ENCODE measurements at places on chromosomes 5 and 9.

DNA sequence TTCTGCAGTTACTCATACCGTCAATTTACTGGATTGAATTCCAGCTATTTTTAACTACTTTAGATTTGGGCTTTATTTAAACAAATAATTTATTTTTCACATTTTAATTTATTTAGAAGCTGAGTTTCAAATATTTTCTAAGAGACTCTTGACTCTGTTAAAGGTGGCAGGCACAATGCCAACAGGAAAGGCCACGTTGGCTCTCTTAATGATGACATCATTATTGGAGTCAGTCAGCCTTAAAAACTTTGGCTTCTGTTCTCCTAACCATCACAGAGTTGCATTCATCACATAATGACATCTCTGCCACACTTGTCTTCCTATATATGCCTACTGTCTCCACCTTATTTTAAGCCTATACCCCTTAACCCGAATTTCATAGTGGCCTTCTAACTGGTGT is 172.3 kb upstream of the PLPPR1 start:
- no peak for DNase-seq

DNA sequence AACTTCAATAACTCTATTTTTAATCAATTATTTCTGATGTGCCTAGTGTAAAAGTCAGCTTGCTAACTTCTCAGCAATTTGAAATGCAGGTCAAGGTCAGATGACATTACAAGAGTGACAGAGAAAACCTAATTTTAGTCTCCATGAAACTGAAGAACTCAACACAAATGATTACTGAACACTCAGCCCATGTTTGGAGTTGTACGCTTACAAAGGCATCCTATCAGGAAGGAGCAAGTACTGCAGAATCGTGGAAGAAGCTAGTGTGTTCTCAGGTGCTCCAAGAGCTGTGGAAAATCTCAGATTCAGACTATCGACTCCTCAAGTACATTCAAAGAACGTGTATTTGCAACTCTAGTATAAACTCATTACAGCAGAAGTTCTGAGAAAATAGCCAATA is 526.7 kb downstream of the PDE4D start:
- DNase-seq, result no peak

- DNase-seq, result no peak
Measured at GRCh38 chr5:135880801-135881200, 14.8 kb downstream of the IL9 start.

GRCh38 chr9:77677397-77677796 is 29.3 kb upstream of the GNA14 start:
- DNase-seq, result no peak

DNA sequence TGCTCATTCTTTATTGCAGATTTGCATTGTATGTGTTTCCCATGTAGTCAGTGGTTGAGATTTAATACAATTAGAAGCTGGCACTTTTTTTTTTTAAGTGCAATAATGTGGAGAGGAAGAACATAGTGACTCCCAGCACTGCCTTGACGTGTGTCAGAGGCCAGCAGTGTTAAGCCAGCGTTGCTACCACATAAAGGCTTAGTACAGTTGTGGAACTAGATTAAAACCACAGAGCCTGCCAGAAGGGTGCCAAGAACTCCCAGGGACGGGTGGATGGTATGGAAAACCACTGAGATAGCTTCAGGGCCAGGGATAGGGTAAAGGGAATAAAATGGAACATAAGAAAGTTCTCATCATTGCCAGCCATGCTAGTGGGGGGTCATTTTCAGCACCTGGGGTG is 142.9 kb downstream of the TRIO start:
- DNase-seq, result no peak

- no peak for DNase-seq
Measured at GRCh38 chr5:137492331-137492730, 6.8 kb downstream of the SPOCK1 start.

GRCh38 chr5:59496524-59497134 is 396.9 kb downstream of the PDE4D start:
- DNase-seq, result no peak

DNA sequence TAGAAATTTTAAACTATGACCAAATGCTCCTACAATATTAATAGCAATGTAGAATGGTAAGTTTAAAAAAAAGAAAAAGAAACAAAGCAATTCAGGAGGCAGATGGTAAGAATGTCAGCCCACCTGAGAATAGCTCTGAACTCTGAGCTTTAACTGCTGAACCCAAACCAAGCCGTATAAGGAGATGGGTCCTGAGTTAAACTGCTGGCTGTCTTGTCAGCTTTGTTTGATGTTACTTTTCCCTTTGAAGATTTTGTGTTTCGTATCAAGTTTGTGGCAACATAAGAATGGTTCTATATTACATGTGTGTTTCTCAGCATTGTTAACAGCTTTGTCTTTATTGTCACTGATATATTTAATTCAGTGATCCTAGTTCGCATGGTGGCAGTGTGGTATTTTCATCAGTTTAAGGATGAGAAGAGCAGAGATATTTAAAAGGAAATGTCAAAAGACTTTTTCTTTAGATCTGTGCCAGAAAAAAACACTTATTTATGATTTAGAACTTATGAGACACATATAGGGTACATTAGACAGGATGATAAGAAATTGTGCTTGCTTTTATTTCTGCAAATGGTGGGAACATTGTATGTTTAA is 390.1 kb downstream of the CCDC171 start:
- DNase-seq, result no peak

DNA sequence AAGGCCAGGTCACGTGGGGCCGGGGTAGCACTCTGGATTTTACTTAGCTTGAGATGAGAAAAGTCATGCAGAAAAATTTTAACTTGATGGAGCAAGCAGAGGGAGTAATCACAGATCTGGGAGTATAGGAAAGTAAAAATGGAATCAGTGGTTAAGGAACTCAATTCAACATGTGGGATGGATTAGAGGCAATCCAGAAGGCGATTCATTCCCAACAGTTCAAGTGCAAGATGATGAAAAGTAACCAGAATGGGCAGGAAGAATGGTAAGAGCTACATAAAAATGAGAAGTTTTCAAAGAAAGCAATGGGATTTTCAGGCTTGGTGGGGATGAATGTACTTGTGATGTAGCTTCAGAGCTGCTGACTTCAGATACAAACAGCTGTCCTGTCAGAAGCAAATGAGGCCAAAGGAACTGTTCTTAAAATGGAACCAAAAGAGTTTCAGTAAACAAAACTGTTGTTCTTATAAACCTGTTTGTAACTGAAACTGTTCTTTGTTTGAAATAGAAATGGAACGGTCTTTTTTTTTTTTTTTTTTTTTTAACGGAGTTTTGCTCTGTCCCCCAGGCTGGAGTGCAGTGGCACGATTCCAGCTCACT is 5.6 kb upstream of the SEC24A start:
- DNase-seq, result no peak

- no peak for DNase-seq
Measured at GRCh38 chr5:103112910-103113309, 7.0 kb downstream of the GIN1 start.

- no peak for DNase-seq
Measured at GRCh38 chr9:100848726-100849125, 179.8 kb upstream of the PLPPR1 start.

- DNase-seq, result no peak
Measured at GRCh38 chr5:110034056-110034600, 344.4 kb downstream of the MAN2A1 start.

GRCh38 chr5:10519729-10520128 is 44.1 kb upstream of the ANKRD33B start:
- no peak for DNase-seq

DNA sequence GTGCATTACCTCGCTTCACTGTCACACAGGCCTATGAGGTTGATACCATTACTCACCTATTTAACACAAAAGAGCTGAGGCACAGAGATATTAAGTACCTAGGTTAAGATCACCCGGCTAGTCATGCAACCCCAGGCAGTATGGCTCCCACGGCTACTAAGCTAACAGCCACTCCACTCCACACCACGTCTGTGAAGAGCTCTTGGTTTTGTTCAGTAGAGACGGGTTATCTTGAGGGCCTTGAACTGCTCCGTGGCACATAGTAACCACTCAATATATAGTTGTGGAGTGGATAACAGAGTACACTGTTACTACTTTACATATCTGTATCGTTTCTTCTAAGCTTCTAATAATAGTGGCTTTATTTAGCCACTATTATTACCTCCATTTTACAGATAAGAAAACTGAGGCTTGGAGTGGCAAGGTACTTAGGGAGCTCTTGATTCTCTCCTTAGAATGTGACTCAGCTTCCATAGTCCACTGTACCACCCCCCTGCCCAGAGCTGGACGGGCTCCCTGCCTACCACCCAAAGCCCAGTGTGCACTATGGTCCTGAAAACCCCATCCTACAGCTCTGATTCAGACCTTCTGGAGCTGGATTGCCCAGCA is 1.0 kb upstream of the CORO2A start:
- no peak for DNase-seq

- no peak for DNase-seq
Measured at GRCh38 chr5:158080112-158080511, 221.2 kb upstream of the CLINT1 start.

- no peak for DNase-seq
Measured at GRCh38 chr5:54307583-54307982, 2.8 kb downstream of the ARL15 start.

DNA sequence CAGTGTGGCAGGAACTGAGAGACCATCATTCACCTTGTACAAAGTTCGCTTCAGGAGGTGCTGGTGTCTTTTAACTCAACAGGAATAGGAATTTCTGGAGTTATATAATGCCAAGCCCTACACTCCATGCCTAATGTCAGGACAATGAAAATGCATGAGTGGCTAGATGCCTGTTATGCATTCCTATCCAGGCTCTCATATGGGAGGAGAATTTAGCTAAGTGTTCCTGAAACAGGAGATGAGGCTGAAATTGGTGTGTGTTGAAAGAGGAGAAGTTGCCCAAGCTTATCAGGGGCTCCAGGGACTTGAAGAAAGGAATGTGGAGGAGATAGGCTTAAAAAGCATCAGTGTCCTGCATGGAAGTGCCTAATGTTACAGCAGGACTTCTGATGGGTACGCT is 26.8 kb upstream of the PRUNE2 start:
- no peak for DNase-seq

GRCh38 chr9:135320943-135321342 is 158.6 kb upstream of the PPP1R26 start:
- DNase-seq, result no peak

- DNase-seq, result no peak
Measured at GRCh38 chr5:156556666-156557406, 229.9 kb downstream of the SGCD start.

DNA sequence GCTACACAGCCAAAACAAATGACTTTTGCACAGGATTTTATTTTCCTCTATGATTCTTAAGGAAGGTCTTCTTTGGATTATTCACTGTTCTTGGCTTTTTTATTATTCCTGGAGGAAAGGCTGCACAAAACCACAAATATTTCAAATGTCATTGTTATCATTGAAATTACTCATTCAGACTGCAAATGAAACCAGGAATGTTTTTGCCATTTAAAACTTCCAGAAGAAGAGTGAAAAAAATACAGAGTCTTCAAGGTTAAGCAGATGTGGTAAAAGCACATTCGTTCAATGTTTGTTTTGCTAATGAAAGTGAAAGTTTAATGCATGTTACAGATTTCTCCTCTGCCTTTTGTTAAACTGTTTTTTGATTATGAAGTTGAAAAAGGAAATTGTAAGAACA is 238.2 kb downstream of the TLE4 start:
- DNase-seq, result no peak

- no peak for DNase-seq
Measured at GRCh38 chr5:33073881-33074327, 362.8 kb downstream of the NPR3 start.

- DNase-seq, result no peak
Measured at GRCh38 chr5:24222876-24223275, 421.9 kb downstream of the CDH10 start.

DNA sequence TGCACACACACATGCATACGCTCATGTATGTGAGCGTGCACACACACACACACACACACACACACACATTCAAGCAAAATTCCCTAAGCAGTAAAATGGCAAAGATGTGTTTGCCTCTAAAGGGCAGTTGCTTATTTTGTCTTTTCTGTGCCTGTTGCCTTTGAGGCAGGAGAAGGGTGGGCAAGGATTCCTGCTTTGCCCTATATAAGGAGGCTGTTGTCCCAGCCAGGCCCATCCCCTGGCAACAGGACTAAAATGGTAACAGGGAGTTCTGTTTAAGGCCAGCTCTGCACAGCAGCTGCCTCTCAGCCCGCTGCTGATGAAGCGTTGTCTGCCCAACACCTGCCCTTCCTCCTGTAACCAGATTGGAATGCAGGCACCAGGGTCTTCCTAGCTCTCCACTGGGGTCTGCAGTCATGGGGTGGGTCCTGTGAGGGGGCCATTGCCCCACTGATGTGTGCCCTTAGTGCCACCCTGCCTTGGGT is 64.4 kb downstream of the PPARGC1B start:
- no peak for DNase-seq

DNA sequence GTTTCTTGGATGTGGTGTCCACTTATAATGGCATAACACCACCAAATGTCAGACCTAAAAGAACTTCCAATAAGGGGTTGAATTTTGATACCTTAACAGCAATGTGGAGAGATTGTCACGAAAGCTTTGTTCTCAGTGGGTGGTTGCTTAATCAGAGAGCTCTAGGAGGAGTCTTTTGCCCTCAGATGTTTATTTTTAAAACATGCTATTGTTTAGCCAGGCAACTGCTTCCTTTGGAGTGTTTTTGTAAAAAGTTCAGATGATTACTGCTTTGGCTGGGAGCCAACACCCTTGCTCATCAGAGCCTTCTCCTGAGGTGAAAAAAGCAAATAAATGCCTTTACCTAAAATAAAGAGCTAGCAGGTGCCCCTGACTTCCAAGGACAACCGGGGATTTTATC is 65.0 kb downstream of the SLC1A1 start:
- DNase-seq, result no peak

DNA sequence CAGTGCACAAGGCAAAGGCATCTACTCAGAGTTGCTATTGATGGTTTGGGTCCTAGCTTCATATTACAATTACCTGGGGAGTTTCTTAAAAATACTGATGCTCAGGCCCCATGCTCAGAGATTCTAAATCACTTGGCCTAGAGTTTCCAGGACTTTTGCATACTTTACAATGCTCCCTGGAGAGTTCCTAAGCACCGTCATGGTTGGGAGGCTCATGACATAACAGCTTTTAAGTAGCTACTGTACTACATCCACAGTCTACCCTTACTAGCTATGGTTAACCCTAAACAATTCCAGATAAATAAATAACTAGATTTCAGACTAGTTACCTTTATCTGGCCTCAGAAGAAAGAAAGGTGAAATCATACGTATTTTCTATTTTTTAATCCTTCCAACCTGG is 414.4 kb downstream of the PDE4D start:
- no peak for DNase-seq

DNA sequence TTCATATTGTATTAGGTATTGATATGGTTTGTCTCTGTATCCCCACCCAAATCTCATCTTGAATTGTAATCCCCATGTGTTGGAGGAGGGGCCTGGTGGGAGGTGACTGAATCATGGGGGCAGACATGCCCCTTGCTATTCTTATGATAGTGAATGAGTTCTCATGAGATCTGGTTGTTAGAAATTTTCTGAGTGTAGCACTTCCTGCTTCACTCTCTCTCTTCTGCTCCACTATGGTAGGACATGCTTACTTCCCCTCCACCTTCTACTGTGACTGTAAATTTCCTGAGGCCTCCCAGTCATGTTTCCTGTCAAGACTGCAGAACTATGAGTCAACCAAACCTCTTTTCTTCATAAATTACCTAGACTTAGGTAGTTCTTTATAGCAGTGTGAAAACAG is 187.4 kb upstream of the SLC24A2 start:
- DNase-seq, result no peak

- no peak for DNase-seq
Measured at GRCh38 chr9:134643222-134643671, 1.6 kb downstream of the COL5A1 start.

- DNase-seq, result no peak
Measured at GRCh38 chr9:38195737-38196161, 126.7 kb upstream of the SHB start.
